ENCODE measurements at places on chromosomes 5 and 9.

DNA sequence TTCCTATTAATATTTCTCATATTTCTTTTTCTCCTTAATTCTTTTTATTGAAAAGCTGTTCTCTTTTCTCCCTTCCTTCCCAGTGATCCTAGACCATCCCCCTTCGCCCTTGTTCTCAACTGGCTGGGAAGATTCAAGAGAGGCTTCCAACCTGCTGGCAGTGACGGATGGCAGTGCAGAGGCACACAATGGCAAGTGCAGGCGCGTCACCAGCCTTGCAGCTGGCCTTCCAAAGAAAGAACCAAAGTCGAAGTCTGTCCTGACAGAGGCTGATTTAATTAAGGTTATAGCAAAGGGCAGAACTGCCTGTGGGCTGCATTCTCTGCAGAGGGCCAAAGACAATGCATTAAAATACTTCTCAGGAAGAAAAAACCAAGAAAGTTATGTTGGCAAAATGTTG lies 7.4 kb downstream of the CEMIP2 start:
- peak; percentile 77 for DNase-seq

GRCh38 chr9:134065612-134066419 lies 2.0 kb downstream of the BRD3 start:
- DNase-seq, result peak; percentile 57

GRCh38 chr5:154779105-154779504 lies 23.9 kb downstream of the LARP1 start:
- DNase-seq, result no peak

- DNase-seq, result peak; percentile 17
These were observed 11.5 kb downstream of the RGS3 start for GRCh38 chr9:113475031-113475430.

GRCh38 chr5:176528761-176529115 lies 8.5 kb downstream of the RNF44 start:
- no peak for DNase-seq

DNA sequence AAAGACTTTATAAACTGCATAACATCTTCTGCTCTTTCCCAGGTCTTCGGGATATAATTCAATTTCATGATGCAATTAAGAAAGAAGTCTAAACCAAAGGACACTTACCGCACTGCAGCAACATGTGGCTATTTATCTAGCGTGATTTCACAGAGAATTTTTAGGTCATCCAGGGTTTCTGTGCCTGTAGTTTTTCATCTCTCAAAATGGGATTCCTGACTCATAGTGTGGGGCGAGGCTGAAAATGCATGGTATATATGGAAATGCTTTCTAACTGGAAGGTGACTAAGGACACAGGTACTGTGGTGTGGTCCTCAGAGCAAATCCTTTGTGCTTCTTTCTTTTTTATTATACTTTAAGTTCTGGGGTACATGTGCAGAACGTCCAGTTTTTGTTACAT lies 557.7 kb upstream of the KLF4 start:
- no peak for DNase-seq
